Astrocyte of the spinal cord (primary cell): ENCODE measurements at places on chromosomes 5 and 9.

- DNase-seq, result no peak
These were observed 17.0 kb downstream of the PLPP7 start for GRCh38 chr9:131306397-131307004.

DNA sequence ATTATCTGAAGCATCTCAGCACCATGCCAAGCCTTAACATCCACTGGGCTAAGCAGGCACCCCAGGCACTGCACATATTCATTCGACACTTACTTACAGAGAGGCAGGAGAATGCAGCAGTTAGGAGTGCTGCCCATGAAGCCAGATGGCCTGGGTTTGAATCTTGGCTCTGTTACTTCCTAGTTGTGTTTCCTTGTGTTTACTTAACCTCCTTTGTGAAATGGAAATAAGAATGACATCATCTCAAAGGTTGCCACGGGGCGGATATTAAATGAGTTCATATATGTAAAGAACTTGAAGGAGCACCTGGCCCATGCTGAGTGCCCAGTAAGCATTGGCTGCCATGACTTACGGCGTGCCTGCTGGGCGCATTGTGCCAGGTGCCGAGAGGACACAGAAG lies 565.2 kb downstream of the CDK5RAP2 start:
- DNase-seq, result no peak

- DNase-seq, result no peak
These were observed 21.8 kb upstream of the C9orf40 start for GRCh38 chr9:74974558-74974957.

- DNase-seq, result no peak
These were observed 14.6 kb downstream of the ADAMTS16 start for GRCh38 chr5:5154733-5155132.

DNA sequence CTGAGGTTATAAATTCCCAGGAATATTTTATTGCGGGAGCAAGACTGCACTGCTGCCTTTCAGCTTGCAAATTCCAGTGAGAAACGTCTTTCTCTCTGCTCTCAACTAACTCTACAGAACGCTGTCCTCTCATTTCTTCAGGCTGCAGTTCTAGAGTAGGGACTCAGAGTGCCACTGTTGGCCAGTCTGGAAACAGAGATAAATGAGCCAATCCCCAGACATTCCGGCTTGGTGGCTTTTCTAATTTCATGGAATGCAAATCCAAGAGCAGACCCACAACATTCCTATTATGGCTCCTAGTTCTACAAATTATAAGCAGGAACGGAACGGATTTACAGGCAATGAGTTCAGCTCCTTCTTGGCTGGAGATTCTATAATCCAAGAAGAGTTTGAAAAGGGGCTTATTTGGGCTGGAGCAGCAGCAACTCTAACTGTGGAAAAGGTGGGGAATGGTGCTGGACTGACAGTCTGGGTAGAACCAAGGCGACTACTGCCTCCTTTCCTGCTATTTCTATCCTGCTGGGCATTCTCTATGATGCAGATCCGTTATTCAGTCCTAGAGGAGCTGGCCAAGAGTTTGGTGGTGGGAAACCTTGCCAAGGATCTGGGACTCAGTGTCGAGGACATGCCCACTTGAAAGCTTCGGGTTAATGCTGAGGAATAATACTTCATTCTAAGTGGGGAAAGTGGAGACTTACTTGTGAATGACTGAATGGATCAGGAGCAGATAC lies 9.3 kb downstream of the PCDHGA12 start:
- DNase-seq, result no peak

GRCh38 chr9:23644326-23644725 lies 181.7 kb downstream of the ELAVL2 start:
- DNase-seq, result no peak

GRCh38 chr5:95957561-95958203 lies 4.0 kb downstream of the ELL2 start:
- no peak for DNase-seq

DNA sequence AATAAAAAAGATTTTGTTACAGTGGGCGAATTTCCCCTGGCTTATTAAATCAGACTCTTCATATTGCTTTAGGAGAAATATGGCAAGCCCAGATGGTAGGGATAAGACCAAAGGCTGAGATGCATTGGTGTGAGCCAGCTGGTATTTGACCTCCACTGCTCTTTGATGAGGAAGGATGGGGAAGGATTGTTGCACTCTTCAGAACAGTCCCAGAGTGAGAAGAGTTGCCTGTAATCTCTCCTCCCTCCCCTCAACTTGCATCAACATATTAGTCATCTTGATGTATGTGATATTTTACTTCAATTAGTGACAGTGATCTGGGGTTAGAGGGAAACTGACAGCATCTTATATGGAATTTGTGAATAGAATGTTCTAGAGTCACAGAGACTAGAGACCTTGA lies 136.6 kb downstream of the ADAMTS12 start:
- no peak for DNase-seq

GRCh38 chr5:42514754-42515153 lies 91.5 kb downstream of the GHR start:
- DNase-seq, result no peak

DNA sequence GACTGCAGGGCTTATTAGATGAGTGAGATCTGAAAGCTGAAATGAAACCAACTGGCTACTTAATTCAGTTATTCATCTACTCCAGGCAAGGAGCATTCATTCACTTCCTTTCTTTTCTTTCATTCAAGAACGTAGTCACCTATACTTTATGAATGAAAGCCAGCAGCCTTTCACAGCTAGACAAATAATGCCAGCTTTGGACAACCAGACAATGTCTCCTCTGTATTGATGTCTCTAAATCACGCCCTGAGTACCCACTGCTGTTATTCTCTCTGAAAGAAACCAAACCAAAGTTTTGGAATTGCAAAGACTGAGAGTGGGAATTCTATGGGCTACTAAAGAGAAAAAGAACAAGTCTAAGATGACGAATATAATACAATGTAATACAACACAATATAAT lies 121.2 kb upstream of the PTPN3 start:
- no peak for DNase-seq

GRCh38 chr5:78288246-78288645 lies 6.3 kb downstream of the AP3B1 start:
- no peak for DNase-seq

DNA sequence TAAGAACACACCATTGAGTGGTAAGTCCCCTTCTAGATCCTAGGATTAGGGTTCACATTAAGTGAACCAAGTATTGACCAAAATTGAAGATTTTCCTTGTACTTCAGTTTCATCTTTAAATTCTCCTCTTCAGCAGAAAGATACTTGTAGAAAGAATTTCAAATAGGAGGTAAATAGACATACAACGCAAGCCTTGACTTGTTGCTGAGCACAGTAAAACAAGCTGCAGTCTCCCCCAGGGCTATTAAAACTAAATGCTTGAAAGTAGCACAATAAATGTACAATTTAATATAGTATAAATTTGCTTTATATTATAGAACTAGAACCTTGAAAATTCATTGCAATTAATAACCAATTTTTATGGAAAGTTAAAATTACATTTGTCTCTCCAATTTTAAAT lies 170.1 kb upstream of the TARS1 start:
- no peak for DNase-seq

DNA sequence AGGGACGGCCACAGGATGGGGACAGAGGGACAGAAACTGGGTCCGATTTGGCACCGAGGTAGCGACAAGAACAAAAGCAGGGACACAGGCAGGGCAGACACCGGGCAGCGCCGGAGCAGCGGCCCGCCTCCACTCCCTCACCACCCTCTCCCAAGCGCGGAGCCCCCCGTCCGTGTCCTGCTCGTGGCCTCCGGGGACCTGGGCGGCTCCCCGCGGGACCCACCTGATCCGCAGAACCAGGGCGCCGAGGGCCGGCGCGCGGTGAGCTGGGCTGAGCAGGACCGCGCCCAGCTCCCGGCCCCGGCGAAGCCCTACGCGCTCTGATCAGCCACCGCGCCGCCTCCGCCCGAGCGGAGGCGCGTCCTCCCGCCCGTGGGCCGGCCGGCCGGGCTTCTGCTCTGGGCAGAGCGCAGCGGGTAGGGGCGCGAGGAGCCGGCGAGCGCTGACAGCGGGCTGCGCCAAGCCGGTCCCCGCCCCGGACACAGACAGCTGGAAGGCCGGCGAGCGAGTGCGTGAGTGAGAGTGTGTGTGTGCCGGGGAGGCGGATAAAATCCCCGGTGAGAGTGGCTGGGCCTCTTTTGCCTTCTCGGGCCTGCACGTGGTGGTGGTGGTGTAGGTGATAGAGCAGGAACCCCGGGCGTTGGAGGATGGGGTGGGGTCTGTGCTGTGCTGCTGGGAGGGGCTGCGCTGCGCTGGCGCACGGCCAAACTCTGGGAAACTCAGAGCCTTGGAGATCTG lies at the start of gene GGTA1:
Gene GGTA1 (minus strand): TSS at position 418 of the 738 bp plus-strand sequence. CDS start 31,922 bp downstream, outside the sequence.
- DNase-seq, result peak; percentile 37

DNA sequence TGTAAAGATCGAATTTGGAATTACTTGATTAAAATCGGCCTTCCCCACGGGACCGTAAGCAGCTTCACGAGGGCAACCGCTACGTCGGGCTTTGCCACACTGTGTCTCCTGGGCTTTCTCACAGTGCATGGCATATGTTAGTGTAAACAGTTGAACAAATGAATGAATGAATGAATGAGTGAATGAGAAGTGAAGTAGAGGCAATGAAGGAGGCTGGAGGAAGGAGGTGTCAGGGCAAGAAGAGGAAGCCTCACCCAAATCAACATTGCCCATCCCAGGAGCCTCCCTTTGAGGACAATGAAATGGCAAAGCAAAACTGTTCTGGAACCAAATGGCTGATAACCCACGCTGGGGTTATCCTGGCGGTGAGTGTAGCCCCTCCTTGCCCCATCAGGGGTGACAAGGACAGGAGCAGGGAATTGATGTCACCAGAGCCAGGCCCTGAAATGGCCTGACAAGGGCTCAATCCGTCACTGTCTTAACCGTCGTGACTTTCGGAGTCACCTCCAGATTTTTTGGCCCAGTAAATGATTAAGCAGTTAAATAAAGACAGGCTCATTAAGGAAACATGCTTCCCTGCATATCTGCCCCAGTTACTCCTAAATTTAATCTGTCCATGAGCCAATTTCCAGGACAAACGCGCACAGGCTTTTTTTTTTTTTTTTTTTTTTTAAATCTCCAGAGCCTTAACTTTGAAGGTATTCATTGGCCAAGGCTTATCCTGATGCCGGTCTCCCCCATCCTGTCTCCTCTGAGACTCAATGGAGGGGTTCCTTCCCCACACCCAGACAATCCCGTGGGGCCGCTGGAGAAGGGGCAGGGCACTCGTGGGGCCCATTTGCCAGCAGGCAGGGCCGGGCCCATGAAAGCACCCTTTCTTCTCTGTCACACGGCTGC lies 88.4 kb upstream of the BOD1 start:
- no peak for DNase-seq

DNA sequence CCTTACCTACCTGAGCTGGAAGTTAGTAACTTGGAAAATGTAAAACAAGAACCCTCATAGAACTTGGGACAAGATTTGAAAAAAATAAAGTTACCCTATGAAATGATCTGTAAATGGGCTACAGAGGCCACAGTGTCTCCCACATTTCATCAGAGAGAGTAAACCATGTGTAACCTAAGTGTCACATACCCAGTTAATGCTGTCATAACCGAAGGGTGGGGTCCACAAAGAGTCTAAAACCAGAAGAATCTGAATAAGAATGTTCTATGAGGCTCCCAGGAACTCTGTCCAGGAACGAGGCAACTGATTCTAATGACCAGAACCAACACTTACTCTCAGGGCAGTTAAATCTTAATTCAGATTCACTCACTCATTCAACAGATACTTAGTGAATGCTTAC lies 1.0 kb upstream of the FAM13B start:
- DNase-seq, result peak; percentile 39

DNA sequence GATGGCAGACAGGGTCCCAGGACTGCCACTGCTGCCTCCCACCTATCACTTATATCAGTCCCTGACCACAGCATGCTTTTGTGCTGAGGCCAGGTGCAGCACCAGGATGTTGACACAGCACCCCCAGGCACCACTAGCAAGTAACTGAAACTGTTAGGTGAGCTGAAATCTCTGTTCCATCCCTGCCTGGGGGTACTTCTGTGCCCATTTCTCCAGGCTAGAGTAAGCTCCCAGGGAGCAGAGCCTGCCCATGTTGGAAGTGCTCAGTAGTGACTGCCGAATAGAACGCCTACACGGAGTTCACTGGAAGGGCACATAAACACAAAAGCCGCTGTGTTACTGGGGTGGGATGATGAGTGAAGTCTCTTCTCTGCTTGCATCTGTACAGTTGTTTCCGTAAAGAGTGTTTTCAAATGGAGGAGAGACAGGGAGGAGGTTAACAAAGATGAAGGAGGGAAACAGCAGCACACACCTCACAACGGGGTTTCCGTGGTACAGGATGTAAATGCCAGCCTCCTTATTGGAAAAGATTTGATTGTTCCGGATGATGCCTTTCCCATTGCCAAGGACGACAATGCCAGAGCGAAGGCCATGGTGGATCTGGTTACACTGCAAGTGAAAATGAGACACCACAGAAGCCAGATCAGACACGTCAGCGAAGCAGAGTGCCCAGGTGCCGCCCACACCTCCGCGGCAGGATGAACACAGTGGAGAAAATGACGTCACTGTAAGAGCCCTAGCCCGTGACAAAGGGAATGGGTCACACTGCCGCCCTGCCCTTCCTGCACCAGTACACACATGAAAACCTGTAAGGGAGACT lies 43.1 kb downstream of the POLR1E start:
- DNase-seq, result peak; percentile 50

GRCh38 chr9:133304158-133304470 lies 29.1 kb upstream of the ABO start:
- DNase-seq, result no peak

DNA sequence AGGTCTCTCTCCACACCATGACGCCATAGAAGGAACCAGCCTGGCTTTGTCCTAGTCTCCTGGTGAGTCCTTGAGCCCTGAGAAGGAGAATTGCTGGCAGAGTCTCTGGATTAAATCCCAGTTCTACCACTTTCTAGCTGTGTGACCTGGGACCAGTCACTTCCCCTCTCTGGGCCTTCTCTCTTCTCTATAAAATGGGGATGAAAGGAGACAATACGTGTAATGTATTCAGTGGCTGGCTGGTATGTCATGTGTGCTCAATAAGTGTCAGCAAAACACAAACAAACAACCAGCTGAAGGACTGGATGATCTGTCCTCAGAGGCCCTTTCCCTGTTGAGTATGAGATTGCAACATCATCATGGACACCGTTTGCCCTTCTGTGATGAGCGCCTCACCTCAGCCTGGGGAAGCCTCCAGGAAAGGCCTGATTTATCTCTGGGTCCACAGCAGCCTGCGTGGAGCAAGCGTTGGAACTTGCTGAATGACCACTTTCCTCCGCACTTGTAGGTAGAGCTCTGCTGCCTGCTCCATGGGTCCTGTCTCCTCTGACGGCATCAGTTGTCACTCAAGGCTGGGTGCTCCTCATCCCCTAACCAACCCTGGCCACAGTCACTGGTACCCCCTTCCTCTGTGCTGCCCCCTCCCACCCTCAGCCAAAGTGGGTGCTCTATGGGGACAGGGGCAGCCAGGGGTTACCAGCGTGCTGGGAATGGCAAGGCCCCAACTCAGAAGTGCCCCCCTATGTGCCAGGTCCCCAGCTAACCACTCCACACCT lies 3.6 kb upstream of the NR5A1 start:
- DNase-seq, result no peak

- no peak for DNase-seq
These were observed 85.4 kb downstream of the ANKRD55 start for GRCh38 chr5:56147659-56148230.
